Panc1 (cell line): ENCODE measurements at places on chromosomes 5 and 9.

DNA sequence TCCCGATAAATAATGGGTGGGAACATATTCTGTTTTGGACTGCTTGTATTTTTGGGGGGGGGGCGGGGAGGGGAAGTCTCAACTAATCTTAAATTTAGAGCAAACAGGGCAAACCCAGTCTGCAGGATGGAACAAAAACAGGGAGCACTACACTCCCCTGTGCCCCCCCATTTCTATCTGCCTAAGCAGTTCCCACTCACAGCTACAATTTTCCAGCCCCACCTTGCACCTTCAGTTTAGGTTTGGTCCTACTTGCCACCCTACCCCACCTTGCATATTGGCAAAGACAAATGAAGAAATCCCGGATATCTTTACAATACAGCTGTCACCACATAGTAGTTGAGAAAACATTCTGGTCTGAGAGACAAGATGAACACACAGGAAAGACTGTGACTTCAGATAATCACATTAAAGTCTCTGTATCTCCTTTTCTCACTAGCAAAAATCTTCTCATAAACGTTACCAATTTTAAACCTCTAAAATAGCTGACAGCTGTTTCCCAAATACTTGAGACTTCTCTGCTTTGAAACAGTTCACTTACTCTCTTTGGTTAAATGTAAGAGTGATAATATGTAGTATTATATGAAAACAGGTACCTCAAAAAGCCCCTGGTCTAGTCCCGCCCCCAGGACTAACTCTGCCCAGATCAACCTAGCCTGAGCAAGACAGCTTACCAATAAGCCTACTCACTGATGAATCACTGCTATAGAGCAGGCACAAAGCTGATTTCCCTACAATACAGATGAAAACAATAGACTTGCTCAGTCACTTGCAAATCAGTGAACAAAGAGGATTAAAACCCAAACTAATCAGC, 5.2 kb upstream of the RAPGEF6 start:
- DNase-seq: no peak

GRCh38 chr5:72835633-72836032, 19.2 kb downstream of the TNPO1 start:
- DNase-seq: no peak

DNA sequence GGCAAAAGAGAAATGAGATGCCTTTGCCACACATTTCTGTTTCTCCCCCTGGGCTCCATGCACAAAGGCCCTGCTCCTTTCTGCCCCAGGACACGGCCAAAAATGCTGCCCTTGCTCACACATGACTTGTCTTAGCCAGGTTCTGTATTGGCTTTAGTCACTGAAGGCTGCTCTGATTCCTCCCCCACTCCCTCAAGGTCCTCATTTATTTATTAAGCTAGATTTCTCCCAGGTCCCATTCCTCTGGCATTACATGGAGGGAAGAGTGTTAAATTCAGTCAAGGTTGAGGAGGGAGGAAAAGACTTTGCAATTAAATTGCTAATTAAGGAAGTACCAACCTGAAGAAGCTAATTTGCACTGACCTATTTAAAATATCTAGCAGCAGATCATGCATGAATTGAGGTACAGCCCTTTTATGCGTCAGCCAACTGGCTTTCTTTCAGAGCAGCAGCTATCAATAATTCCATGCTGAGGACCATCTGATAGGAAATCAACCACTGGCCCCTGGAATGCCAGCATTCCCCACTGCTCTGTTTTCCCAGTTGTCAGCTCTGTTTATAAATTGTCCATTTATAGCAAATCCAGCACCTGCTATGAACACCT, 81.2 kb upstream of the MAP3K1 start:
- no peak for DNase-seq

- DNase-seq: no peak
Measured at GRCh38 chr5:39024005-39024404, 50.2 kb downstream of the RICTOR start.

GRCh38 chr5:170408226-170408625, 19.1 kb upstream of the KCNMB1 start:
- no peak for DNase-seq

DNA sequence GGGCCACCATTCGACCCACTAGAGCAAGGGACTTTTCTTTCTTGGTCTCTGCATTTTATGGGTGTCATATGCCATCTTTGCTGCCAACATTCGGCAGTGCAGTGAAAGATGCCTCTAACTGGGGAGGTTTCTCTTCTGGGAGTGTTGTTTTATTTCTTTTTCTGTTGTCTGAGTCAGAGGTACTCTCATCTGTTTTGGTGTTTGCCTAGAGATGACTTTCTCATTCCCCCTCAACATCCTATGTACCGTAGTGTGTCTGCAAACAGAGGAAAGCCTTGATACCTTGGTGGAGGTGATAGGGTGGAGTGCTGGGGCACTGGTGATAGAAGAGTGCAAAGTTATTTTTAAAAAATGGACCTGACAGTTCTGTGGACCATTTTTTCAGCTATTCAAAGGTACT, 182.1 kb downstream of the ARHGAP26 start:
- DNase-seq: no peak

- DNase-seq: no peak
Measured at GRCh38 chr5:134547579-134547978, 22.1 kb downstream of the JADE2 start.

GRCh38 chr5:52856564-52856963, 68.8 kb downstream of the ITGA1 start:
- DNase-seq: no peak

DNA sequence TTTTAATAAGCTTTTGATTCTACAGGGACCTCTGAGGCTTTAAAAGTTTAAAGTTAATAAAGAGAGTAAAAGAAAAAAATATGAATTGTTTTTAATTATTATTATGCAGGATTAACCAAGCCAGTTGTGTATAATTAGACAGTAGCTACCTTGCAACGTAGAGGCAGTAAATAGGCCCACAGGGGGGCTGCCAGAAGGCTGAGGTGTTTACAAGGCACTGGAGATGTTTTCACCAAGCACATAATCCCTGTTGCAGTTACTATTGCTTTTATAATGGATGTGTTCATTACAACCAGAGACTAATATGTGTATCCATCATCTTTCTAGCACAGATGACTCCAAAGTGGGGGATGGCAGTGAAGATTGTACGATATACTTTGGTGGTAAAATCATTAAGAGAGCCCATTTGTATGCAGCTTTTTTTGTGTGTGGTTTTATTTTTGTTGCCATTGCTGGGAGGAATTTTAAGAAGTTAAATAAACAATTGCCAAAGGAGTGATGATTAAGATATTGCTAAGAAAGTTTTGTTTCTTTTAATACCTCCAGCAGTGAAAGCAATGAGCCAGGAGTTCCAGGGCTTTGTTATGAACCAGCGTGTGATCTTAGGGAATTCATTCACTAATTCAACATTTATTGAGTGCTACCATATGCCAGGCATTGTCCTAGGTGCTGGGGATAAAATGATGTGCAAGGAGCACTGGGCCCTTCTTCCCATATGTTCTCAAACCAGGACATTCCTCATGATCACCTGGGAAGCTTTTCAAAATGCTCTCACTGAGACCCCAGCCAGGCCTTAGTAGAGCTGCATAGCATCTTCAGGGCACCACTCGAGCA, 138.7 kb upstream of the EFNA5 start:
- DNase-seq: no peak

DNA sequence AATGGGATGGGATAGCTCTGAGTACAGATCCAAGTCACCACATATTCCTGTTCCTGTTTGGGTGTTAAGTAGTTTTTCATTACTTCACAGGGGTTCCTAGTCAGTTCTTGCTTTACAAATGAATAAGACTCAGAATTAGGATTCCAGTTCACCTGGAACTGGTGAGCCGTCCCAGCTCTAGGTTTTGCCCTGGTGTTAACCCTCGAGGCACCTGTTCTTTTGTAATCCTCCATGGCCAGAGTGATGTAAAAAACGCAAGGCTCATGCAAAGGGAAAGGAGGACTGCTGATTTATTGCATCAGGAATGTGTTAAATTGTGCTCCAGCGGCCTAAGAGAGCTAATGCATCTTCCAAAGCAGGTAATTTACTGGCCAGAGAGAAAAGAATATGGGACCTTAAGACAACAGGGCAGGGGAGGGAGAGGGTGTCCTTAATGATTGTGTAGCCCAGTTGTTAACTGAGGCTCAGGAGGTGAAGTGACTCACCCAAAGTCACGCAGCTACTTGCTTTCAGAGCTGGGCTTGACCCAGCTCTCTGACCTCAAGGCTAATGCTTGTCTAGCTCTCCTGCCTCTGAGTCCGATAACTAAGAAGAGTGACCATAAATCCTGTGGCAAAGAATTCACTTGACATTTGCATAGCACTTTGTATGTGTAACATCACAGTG, 70.5 kb downstream of the DMRT2 start:
- DNase-seq: no peak

DNA sequence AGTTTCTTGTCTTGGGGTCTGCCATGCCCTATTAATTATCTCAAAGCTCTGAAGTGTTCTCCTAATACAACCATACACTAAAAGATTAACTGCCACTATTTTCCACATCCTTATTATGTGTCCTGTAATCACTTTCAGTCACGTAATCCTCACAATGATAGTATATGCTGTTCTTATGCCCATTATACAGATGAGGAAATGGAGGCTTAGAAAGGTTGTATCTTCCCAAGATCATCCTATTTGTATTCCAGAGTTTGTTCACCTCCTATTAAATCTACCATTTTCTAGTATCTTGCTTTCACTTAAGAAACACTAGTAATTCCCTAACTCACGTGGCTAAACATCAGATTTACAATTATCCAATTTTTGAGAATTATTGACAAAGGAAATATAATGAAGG, 2.9 kb upstream of the ARHGEF28 start:
- DNase-seq: no peak

GRCh38 chr9:129330711-129331492, 152.8 kb upstream of the IER5L start:
- no peak for DNase-seq

GRCh38 chr9:89038382-89039103, 47.3 kb downstream of the S1PR3 start:
- no peak for DNase-seq

DNA sequence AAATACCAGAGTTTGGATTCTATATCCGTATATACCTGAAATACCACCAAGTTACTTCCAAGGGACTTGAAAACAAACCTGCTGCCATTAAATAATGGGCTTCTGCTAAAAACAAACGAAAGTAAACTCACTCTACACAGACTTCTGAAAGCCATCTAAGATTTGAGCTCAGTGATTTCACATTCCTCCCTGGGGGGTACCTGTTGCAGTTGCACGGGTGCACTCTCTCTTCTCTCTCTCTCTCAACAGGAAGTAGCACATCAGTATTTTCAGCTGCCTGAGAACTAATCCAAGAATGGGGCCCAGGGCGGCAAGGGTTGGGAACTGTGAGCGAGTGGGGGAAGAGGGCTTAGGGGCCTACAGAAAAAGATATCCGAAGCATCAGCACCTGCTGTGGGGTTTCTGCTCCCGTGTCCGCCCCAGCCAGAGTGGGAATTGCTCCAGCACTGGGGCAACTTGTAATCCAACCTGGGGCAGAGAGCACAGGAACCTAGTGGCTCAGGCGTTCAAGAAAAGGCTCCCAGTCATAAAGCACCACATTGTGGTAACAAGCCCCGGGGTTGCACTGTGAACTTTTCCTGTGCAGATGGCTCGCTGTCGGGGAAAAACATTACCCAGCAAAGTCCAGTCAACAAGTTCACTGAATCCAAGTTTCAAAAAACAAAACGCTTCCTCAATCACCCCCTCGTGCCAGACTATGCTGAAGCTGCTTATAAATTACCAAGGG, 99.8 kb downstream of the EFNA5 start:
- DNase-seq: peak; percentile 32

GRCh38 chr9:36772449-36773403, 200.0 kb downstream of the MELK start:
- no peak for DNase-seq

GRCh38 chr5:138725818-138726416, 27.3 kb upstream of the CTNNA1 start:
- no peak for DNase-seq

DNA sequence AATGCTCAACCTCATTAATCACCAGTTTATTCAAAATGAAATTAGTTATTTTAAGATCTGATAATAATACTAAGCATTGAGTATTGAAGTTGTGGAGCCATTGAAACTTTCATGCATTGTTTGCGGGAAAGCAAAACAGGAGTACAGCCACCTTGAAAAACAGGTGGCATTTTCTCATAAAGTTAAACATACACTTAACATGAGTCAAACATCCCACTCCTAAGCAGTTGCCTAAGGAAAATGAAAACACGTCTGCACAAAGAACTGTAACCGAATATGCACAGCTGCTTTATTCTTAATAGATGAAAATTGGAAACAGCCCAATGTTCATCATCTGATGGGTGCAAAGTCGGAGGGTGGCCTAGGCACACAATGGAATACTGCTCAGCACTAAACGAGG, 177.3 kb downstream of the IRX2 start:
- no peak for DNase-seq

DNA sequence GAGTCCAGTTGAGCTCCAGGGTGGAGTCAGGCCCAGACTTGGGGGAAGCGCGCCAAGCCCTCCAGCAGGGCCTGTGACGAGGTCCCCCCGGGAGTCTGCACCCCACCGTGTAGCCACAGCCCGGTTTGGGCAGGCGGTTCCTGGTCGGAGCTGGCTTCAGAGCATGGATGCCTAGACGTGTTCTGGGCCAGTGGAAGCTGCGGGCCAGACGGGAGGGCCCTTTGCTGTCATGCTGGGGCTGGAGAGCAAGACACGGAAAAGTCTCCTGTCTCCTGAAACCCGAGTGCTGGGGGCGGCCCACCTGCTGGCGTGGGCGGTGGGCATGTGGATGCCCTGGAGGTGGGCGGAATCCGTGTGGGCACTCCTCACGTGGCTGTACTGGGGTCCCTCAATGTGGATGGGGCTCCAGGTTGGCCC, 1.9 kb downstream of the GPSM1 start:
- DNase-seq: no peak

DNA sequence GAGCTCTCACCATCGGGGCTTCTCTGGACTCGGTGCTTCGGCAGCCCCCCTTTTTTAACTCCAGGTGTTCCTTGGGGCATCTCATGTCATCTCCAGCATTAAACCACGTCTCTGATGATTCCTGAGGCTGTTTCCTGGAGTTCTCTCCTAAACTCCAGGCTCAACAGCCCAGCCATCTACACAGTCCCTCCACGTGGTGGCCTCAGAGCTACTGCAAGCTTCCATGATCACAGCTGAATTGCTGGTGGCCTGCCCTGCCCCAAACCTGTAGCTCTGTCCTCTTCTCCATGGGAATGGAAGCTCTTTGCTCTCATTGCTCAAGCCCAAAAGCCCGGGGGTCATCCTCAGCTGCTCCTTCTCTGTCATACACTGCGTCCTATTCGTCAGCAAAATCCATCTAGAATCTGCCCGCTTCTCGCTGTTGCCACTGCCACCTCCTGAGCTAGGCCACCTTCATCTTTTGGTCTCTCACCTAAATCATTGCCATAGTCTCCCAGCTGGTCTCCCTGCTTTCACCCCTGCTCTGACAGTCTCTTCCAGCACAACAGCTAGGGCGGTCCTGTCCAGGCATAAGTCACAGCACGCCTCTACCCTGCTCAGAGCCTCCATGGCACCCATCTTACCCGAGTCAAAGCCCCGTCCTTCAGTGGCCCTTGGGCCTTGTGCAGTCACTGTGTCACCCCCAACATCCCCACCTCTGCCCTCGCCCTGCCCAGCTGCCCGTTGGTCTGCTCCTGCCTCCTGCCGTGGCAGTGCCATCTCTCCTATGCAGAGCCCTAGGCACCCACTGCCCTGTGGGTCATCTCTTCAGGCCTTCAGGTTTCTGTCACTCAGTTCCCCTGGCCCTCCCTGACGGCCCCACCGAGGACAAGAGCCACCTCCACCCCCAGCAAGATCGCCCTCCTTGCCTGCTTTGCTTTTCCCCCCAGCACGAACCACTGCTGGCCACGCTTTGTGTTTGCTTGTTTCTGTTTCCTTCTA, 6.4 kb downstream of the B4GALT7 start:
- no peak for DNase-seq
